ENCODE measurements at places on chromosomes 7 and 10.

- peak; percentile 76 for DNase-seq
These were observed at the start of gene ZMIZ2 for GRCh38 chr7:44748045-44748947. ZMIZ2 (plus strand) TSS chr7:44748847; CDS start chr7:44756250, 7,403 bp downstream.

DNA sequence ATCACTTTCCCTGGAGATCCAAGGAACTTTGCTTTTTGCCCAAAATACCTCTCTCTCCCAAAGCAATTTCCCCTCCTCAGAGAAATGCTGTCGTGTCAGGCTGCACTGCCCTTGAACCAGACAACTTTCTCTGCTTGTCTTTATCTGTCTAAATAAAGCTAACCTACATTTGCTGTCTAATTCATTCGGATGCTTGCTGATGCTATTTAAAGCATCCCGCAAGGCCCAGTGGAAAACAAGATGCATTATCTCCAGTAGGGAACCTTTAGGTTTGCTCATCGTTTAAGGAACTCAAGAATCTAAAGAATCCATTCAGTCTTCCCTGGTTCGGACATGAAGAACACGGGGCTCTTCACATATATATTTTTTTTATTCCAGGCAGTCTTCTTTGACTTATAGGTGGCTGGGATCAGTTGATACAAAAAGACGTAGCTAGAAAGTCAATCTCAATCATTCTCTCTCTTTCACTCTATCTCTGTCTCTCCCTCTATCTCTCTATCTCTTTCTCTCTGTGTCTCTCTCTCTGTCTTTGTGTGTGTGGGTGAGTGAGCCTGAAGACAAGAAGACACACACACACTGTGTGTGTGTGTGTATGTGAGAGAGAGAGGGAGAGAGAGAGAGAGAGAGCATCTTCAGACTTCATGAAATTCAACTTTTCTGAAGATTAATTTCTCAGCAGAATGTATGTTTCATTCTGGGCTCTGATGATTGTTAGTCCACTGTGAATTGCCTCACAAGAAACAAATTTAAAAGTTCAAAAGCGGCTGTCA, 92.8 kb upstream of the MKLN1 start:
- no peak for DNase-seq

- peak; percentile 8 for DNase-seq
These were observed 18.6 kb downstream of the OPALIN start for GRCh38 chr10:96339956-96340904.

GRCh38 chr7:90582164-90582563, 14.0 kb upstream of the CDK14 start:
- no peak for DNase-seq

DNA sequence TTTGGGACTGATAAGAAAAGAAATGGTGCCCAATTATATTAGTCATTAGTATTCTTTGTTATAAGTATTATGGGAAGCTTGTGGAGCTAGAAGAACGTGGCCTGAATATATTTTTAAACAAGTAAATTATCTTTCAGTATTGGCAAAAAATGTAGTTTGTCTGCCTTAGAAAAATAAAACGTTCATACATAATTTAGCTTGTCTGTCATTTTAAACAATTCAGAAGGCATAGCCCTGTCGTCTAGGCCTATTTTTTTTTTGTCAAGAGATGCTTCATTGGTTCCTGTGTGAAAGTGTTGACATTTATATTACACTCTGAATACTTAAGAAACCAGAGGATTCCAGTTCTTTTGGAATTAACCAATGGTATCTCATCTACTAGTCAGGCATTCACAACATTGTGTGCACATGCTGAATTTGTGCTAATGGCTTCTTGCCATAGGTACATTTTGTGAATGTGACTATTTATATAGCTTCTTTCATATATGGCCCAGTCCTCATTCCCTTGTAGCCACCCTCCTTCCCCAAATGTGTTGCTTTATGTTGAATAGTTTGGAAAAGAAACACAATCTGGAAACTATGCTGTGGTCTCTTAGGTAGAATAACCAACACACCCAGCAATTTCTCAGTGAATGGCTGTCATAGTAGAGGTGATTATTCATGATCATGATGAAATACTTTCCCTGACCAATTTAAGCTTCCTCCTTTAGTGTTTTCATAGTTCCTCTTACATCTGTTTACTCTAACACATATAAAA, 435.8 kb downstream of the EXOC4 start:
- DNase-seq = no peak

- no peak for DNase-seq
These were observed 32.2 kb downstream of the MRPS33 start for GRCh38 chr7:140982508-140982907.

GRCh38 chr10:122592161-122592560, 31.6 kb downstream of the DMBT1 start:
- no peak for DNase-seq

- no peak for DNase-seq
These were observed 41.3 kb upstream of the AOAH start for GRCh38 chr7:36765605-36766004.

DNA sequence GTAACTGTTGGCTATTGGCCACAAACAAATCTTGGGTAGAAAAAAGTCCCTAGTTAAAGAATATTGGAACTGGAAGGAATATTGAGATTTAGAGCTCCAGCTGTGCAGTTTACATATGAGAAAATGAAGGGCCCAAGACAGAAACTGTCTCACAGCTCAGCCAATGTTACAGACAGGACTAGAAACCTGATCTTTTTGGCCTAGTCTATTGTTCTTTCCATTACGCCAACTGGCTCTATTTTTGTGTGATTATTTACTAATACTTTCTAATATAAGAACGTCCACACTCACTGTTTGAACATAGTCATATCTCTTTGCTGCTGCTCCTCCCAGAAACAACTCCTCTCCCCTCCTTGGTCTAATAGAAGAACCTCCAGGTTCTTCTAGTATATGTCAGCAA, 1.2 kb downstream of the WEE2 start:
- DNase-seq = no peak

DNA sequence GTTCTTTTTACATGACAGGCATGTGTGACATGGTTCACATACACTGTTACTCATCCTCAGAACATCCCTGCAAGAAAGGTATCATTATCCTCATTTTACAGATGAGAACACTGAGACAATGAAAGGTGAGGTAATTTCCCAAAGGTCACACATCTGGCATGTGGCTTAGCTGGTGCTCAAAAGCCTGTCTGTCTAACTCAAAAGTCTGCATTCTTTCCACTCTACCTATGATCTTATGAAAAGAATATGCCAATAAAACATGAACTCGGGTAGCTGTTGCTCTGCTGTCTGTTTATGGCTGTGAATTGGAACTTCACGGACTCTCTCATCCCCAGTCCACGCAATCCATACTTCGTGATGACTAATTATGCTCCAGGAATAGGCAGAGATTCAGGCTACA, 79.0 kb upstream of the ODAD2 start:
- no peak for DNase-seq

GRCh38 chr7:95200741-95201140, 123.6 kb downstream of the PON1 start:
- DNase-seq = no peak

DNA sequence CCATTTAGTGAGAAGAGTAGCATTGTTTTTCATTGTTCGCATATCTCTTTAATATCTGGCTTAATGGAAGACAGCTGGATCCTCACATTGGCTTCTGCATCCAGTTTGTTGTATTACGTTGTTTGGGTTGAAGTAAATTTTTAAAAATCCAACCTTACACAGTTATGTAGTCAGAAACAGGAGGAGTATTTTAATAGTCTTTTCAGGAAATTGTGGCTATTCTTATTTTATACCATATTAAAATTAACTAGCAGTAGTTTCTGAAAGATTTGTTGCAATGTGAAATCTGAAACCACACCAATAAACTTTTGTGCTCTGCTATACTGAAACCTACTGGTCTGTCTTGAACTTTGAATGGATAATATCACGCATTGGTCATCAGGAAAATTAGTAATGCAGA, 27.9 kb downstream of the MYPN start:
- DNase-seq = no peak

DNA sequence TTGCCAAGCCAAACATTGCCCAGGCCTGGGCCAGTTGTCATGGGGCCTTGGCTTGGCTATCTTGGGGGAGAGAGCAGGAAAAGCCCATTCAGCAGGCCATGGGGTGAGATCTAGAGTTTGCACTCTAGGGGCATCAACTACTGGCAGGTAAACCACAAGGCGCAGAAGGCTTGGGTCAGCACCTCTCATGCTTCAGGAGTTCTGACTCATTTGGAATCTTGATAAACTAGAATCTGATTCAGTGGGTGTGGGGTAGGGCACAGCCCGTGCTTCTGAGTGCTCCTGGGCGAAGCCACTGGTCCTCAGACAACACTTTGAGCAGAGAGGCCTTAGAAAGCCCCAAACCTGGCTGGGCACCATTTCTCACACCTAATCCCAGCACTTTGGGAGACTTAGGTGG, 81.1 kb downstream of the RGS10 start:
- DNase-seq = no peak

GRCh38 chr10:133310789-133311188, 2.1 kb downstream of the ZNF511 start:
- no peak for DNase-seq

- DNase-seq = no peak
These were observed 575 bp downstream of the DLG5 start for GRCh38 chr10:77925795-77926565.

- no peak for DNase-seq
These were observed 1.8 kb downstream of the TFEC start for GRCh38 chr7:116028787-116029186.

- no peak for DNase-seq
These were observed 38.0 kb downstream of the USP6NL start for GRCh38 chr10:11573497-11573896.

- no peak for DNase-seq
These were observed 38.6 kb downstream of the MRC1 start for GRCh38 chr10:17847585-17848296.

DNA sequence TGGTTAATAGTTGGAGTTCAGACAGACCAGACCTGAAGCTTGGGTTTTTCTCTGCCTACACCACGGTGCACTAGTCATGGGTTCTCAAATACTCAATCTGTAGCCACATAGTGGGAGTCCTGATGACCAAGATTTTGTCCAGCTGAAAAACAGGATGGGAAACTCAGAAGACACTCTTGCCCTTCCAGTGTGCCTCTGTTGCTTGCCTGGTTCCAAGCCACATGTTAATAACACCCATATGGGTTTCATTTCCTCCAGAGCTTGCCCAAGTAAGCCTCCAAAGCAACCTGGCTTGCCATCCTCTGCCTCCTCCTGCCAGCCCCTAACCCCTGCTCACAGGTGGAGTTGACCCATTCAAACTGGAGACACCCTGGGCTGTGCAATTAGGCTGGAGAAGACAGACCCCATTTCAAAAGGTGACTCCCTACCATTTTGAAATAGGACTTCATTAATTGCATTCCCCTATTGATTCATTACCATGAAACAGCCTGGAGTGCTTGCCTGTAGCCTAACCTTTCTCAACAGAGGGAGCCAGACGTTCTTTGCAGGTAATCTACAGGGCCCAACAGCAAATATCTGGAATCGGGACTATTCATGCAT, 108.0 kb upstream of the HABP2 start:
- no peak for DNase-seq

- DNase-seq = no peak
These were observed 84.1 kb upstream of the ETV1 start for GRCh38 chr7:14073543-14073942.
